ENCODE measurements at places on chromosomes 3 and 15.

DNA sequence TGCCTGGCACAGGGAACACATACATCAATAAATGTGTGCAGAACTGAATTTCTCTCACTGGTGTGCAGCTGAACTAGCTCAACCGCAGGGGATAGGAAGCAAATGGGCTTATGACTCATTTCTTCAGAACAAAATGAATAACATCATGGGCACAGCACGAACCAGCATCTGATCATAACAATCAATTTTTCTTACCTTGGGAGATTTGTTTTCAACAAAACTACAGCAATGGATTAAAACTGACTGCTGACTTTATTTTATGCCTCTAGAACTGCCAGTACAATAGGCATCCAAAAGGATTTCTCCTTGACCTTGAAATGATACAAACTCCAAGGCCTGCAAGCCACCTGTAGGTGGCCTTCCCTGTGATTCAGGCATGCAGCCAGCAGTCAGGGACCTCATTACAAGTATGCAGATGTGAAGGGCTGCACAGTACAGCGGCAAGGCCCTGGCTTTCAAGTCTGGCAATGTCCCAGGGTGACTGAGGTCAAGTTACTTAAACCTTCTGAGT is 26.1 kb downstream of the TAMM41 start:
- no peak for DNase-seq

- DNase-seq = no peak
Measured at GRCh38 chr3:102374863-102375634, 59.8 kb upstream of the ZPLD1 start.

DNA sequence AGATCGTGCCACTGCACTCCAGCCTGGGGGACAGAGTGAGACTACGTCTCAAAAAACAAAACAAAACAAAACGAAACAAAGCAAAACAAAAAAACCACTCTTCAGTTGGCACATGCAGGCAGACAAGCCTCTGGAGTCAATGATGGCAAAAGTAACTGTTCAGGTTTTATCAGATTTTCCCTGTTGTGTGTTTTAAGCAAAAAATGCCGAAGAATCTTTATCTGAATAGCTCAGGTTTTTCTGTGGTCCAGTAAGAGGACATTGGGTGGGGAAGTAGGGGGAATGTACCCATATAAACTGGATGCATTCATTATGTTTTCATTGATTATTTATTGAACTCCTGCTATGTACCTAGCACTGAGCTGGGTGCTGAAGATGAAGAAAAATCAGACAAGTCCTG is 20.8 kb upstream of the BCL2A1 start:
- no peak for DNase-seq

DNA sequence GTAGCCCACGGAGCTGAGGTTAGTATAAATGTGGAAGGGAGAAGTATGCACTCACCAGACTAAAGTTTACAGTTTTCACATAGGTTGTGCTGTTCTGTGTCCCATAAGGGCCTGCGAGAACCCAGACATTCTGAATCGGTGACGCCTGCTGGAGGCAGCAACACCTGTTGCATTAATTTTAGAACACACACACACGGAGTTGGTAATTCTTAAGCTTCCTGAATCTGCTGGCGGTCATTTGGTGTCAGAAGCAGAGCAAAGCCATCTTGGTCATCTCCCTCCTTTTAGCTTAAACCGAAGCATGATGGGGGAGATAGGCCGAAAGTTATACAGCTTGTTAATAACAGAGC is 41.1 kb upstream of the AP3B2 start:
- DNase-seq = peak; percentile 42

GRCh38 chr3:110738531-110738930 is 333.1 kb upstream of the NECTIN3 start:
- DNase-seq = no peak

DNA sequence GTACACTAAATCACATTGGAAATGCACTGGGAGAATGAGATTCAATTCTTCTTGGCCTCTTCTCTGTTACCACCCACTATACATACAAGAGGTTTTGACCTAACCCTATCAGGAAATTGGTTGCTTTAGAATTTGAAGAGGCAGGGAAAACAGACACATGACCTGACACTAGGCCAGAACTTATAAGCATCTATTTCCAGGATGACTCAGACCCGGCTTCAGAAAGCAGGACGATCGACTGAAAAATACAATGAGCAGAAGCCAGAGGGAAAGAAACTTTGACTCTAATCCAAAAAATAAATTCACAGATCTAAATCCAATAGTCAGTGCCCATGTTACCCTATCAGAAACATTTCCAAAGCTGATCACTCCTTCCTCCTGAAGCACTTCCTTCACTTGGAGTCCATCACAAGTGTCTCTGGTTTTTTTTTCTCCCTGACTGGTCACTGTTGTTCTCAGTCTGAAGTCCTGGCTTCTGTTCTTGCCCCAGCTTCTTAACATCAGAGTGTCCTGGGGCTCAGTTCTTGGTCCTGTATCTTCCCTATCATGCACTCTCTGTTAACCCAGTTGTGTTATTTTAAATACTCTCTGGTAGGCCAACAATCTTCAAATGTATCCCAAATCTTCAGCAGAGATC is 133.6 kb downstream of the P2RY1 start:
- no peak for DNase-seq

- DNase-seq = no peak
Measured at GRCh38 chr15:42404461-42405235, 45.3 kb downstream of the CAPN3 start.

DNA sequence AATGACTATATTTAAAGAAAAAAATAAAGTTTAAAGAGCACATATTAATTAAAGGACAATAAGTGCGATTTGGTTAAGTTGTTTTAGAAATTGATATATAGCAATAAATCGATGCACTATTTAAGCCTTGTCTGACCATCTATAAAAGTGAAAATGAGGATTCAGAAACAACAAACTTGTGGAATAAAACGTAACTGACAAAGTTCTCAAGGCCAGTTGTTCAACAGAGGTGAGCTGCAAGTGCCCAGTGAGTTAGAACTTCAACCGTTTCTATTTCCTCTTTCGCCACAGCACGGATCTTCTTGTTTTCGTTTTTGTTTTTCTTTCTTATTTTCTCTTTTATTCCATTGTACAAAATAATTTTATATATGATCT is 724.9 kb upstream of the ARRDC4 start:
- no peak for DNase-seq

DNA sequence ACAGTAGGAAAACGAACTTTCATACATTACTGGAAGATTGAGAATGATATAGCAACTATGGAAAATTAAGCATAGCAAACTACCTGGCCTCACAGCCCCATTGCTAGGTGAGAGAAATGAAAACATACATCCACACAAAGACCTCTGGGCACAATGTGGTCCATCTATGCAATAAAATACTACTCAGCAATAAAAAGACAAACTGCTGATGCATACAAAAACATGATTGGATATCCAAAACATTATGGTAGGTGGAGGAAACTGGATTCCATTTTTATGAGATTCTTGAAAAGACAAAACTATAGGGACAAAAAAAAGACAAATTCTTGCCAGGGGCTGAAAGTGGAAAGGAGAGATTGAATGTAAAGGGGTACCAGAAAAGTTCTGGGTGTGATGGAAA is 308.8 kb downstream of the OCA2 start:
- no peak for DNase-seq

GRCh38 chr3:126858401-126858800 is 124.5 kb upstream of the PLXNA1 start:
- no peak for DNase-seq

DNA sequence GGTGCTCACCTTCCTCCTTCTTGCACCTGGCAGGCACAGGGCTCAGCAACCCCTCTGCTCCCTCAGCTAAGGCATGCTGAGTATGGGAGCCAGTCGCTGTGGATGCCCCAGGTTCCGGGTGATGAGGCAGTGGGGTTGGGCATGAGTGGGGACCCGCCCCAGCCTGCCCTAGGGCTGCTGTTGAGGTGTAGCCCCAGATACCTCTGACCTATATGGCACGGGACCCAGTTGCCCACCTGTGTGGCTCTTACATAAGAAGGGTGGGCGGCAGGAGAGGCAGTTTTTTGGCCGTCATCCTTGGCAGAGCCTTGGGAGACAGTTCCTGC is 21.0 kb downstream of the ACSBG1 start:
- no peak for DNase-seq

DNA sequence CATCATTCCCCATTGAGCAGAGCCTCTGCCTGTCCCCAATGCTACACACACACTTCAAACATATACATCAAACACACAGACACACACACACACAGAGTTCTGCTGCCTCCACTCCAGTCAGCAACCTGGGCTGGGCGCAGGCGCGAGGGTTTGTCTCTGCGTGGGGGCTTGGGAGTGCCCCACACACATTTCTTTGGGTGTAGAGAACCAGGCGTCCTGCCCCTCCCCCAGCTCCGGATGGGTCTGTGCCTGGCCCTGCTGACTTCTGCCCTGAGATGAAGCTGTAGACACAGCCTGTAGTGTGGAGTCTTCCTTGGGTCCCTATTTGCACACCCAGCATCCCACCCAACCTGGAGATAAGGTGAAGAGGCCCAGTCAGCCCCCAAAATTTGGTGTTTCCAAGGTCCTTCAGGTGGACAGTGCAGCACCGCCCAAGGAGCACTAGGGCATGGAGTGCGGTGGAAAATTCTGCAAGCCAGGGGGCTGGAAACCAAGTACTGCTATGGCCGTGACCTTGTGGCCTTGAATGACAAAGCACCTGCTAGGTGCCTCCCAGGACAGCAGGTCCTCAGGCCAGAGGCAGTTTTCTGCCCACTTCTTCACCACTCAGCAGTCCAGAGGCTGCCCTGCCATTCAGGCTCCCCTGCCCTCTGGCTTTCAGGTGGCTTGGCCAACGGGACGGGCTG is 26.8 kb downstream of the FBXW12 start:
- DNase-seq = no peak

- DNase-seq = peak; percentile 80
Measured at GRCh38 chr3:129942296-129942695, 32.2 kb upstream of the TRH start.

DNA sequence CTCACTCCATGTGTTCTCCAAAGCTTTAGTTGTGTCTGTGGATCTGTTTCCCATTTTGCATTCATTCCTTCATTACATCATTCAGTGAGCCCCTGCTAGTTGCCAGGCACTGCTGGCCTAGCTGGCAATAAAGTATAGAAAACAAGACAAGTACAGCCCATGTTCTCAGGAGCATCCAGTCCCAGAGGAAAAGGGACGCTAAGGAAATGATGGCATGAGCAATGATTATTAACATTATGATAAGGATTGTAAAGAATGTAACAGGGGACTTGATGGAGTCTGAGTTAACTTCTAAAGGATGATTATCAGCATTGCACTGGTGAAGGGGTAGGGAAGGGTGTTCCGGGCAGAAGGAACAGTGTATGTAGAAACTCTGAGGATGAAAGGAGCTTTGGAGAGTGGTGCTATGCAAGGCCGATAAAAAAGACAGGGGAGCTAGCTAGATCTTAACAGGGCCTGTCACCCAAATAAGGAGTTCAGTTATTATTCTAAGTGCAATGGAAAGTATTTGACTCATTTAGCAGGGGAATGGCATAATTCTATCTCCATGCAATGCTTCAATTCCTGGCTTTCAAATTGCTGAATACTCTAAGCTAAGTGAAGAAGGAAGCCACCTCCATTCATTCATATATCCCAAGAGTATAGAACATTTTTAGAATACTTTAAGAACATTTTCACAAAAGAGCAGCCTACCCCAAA is 258.2 kb upstream of the STT3B start:
- no peak for DNase-seq

GRCh38 chr3:41364736-41365135 is 165.4 kb downstream of the CTNNB1 start:
- DNase-seq = no peak

- no peak for DNase-seq
Measured at GRCh38 chr3:105790534-105790933, 78.3 kb downstream of the CBLB start.

DNA sequence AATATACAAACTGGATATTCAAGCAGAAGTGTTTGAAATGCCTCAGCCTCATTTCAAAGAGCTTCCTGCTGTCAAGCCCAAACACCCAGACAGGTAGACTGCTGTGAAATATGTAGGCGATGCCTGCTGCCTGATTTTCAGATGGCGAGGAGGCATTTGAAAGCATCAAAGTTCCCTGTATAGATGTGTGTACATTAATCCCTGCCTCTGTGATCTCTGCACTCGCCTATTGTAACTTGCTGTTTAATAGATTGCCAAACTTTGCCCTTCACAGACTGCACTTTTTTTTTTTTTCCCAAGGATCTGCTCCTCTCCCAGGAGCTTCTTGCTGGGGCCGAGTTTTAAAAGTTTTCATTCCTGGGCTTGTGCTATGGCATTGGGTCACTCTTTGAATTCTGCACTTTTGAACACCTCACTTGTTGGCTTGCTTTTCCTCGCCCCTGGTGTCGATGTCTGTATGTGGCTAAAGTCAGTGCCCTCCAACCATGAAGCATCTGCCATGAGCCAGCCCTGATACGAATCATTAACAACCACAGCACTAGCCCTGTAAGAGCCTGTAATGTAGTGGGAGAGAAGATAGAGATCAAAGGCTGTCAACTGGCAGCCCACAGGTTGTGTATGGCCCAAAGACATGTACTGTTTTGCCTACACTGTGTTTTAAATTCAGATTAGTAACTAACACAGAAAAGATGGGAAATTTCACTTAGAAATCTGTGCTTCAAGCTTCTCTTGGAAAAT is 287.6 kb upstream of the ICE2 start:
- DNase-seq = no peak

DNA sequence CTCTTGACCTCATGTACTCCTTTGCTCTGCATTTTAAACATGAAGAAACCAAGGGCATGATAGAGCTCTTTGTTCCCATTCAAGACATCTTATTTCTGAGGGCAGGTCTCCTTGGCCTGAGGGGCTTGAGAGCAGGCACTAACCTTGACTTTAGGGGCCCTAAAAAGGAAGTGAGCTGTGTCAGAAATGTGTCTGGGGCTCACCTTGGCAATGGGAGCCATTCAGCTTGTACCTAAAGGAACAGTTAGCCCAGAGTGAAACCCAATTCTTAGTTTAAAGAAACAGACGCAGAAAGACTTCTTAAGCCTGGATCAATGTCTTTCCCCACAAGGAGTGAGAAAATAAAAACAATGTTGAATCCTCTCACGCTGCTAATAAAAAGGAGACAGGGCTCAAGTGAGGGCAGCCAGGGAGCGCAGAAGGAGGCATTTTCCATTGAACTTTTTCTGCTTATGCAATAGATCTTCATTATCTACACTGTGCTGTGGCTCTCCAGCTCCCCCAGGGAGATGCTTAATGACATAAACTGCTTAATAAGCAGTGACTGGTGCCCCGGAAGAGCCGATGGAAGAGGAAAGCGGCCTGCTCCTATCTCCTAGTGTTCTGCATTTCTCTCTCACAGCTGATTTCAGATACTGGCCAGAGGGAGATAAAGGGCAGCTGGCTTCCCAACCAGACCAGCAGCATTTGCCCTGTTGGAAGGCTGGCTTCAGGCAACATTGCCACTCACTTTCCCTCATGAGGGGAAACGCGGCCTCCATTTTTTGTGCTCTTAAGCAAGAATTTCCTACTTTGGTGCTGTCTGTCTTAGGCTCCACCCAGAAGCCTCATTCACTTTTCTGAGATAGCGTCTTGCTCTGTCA is 152.0 kb downstream of the OPA1 start:
- DNase-seq = no peak

- DNase-seq = no peak
Measured at GRCh38 chr3:184663356-184663755, 48.5 kb downstream of the MAGEF1 start.

- DNase-seq = no peak
Measured at GRCh38 chr15:36769098-36769497, 189.7 kb downstream of the CDIN1 start.

- no peak for DNase-seq
Measured at GRCh38 chr15:60480888-60481287, 1.9 kb upstream of the ICE2 start.

- DNase-seq = no peak
Measured at GRCh38 chr3:54563501-54564200, 364.2 kb downstream of the LRTM1 start.
